AG10803 (cell line): ENCODE measurements at places on chromosomes 12 and 14.

GRCh38 chr14:50018201-50018932, 98.0 kb downstream of the VCPKMT start:
- peak; percentile 43 for DNase-seq

GRCh38 chr14:102450206-102451063, 59.1 kb downstream of the ANKRD9 start:
- no peak for DNase-seq

DNA sequence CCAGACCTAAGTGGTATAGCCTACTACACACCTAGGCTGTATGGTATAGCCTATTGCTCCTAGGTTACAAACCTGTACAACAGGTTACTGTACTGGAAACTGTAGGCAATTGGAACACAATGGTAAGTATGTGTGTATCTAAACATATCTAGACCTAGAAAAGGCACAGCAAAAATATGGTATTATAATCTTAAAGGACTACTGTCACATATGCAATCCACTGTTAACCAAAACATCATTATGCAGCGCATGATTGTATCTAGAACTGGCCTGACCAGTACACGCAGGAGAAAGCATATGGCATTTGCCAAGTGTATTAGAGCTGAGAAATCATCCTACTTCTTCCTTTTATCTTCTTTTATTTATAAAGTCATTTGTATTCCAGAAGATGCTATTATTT, 75.5 kb downstream of the SLC8A3 start:
- DNase-seq = no peak

GRCh38 chr14:102683399-102684297, 91.2 kb downstream of the RCOR1 start:
- no peak for DNase-seq

DNA sequence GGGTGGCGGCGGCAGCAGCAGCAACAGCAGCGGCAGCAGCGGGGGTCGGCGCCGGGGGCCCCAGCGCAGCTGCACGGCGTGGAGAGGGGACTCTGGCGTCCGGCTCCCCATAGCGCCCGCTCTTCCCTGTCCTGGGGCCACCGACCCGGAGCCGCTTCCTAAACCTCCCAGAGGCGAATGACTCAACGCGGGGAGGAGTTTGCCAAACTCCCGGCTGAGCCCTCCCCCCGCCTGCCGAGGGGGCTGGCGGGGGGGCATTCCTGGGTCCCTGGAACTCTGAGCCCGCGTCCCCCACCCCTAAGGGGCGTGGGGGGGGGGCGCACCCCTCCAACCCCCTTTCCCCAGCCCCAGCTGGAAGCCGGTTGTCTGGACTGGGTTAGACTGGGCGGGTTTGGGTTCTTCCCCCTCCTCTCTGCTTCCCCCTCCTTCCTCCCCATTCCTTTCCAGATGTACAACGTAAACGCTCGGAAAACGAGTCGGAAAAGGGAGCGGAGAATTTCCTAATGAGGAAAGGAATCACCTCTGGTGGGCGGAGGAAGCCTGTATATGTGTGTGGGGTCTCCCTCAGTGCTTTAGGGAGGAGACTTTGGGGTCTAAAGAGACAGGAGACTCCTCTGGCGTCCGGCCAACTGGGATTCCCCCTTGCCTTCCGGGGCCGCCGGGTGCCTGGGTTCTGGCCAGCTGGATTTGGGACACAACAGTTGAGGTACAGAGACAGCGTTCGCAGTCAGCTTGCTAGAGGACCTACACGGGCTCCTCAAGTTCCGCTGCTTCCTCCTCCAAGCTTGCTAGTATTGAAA, at the start of gene ITGA5:
Gene ITGA5 (minus strand): TSS at position 179 of the 800 bp plus-strand sequence. CDS start 68 bp downstream, at position 111.
- DNase-seq = peak; percentile 68

DNA sequence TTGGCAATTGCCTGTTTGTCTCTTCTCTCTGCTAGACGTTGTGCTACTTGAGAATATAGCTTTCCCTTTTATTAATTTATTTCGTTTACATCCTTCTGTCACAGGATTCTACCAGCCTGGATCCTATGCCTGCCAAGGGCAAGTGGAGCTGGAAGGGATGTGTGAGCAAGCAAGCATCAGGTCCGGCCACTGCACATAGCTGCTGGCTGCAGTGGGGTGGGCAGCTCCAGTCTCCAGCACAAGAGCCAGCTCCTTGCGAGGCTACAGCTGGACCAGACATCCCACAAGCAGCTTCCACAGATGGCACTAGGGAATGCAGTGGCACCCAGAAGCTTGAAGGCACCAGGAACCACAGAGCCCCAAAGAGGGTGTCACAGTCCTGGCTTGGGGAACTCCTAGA, 225.0 kb downstream of the KCNC2 start:
- DNase-seq = no peak

- peak; percentile 66 for DNase-seq
Measured at GRCh38 chr12:91222746-91223145, 40.1 kb upstream of the DCN start.

DNA sequence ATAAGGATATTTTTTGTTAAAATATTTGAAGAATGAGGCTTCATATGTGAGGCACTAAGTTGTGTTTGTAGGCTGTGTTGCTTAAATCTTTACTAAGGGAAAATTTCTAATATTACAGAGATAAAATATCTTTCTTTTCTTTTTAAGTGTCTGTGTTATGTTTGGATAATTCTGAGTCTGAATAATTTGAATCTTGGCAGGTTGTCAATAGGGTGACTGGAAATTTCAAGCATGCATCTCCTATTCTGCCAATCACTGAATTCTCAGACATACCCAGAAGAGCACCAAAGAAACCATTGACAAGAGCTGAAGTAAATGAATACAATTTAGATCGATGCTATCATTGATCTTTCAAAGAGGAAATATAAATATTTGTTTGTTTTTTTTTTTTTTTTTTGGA, 29.4 kb downstream of the TMPO start:
- DNase-seq = peak; percentile 16

- no peak for DNase-seq
Measured at GRCh38 chr12:119432949-119433348, 98.4 kb downstream of the CCDC60 start.

DNA sequence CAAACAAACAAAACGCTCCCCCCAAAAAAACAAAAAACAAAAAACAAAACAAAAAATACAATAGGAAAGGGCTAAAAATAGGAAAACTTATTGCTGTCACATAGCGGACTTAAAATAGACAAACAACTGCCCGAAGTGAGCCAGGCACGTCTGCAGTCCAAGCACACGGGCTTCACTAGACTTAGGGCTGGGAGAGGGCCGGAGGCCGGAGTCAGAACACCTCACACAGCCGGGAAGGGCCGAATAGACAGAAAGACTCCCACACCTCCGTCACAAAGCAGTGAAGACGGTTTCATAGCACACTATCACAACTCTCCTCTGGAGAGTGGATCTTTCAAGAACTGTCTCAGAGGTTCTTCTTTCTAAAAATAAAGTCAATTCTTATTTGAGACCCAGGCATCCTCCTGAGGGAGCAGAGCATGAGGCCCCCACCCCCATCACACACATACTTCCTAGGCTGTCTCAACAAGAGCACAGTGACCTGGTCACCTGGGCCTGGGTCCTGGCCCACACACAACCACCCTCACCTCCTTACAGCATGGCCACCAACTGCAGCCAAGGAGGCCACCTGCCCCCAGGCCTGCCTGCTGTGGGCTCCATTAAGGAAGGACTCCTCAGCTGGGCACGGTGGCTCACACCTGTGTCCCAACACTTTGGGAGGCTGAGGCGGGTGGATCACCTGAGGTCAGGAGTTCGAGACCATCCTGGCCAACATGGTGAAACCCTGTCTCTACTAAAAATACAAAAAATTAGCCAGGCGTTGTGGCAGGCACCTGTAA, 6.7 kb downstream of the BAG5 start:
- no peak for DNase-seq

GRCh38 chr12:95177201-95177768, 40.0 kb downstream of the FGD6 start:
- DNase-seq = no peak

DNA sequence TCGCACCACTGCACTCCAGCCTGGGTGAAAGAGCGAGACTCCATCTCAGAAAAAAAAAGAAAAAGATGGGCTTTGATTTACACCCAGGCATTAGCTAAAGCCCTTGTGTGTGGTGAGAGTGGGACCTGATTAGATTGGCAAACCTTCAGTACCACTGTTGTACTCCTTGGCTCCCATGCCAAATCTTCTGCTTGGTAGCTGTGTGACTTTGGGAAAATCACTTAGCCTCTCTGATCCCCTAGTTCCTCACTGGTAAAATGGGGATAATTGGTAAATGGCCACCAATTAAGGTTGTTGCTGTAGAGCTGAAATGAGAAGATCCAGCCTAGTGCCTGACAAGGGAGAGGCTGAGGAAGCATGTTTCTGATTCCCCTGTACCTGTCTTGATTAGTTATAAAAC, 63.7 kb downstream of the SLC25A47 start:
- no peak for DNase-seq

GRCh38 chr12:46942579-46942978, 116.8 kb upstream of the SLC38A4 start:
- DNase-seq = peak; percentile 86

- peak; percentile 21 for DNase-seq
Measured at GRCh38 chr12:112837629-112838197, 46.2 kb downstream of the RPH3A start.
